ENCODE measurements at places on chromosomes 13 and 19.

GRCh38 chr19:57813919-57814504, 701 bp downstream of the ZNF552 start:
- DNase-seq: no peak

GRCh38 chr19:16259385-16260159, 61.9 kb downstream of the AP1M1 start:
- no peak for DNase-seq

GRCh38 chr19:47521473-47522180, 6.8 kb upstream of the NAPA start:
- no peak for DNase-seq

- DNase-seq: no peak
These were observed 337.3 kb upstream of the DACH1 start for GRCh38 chr13:72204291-72204690.

- DNase-seq: no peak
These were observed 104.3 kb downstream of the CCNA1 start for GRCh38 chr13:36536546-36536945.

DNA sequence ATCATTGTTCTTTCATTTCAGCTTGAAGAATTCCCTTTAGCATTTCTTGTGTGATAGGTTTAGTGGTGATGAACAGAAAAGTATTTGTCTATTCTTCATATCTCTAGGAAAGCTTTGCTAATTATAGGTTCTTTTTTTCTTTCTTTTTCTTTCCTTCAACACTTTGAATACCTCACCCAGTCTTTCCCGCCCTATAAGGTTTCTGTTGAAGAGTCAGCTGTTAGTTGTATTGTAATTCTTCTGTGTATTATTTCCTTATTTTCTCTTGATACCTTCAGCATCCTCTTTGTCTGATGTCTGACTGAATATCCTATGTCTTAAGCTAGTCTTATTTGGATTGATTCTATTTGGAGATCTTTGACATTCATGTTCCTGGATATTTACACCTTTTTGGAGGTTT, 1989.4 kb downstream of the PCDH9 start:
- no peak for DNase-seq

- DNase-seq: no peak
These were observed 10.6 kb upstream of the ZNF792 start for GRCh38 chr19:34974646-34975045.

DNA sequence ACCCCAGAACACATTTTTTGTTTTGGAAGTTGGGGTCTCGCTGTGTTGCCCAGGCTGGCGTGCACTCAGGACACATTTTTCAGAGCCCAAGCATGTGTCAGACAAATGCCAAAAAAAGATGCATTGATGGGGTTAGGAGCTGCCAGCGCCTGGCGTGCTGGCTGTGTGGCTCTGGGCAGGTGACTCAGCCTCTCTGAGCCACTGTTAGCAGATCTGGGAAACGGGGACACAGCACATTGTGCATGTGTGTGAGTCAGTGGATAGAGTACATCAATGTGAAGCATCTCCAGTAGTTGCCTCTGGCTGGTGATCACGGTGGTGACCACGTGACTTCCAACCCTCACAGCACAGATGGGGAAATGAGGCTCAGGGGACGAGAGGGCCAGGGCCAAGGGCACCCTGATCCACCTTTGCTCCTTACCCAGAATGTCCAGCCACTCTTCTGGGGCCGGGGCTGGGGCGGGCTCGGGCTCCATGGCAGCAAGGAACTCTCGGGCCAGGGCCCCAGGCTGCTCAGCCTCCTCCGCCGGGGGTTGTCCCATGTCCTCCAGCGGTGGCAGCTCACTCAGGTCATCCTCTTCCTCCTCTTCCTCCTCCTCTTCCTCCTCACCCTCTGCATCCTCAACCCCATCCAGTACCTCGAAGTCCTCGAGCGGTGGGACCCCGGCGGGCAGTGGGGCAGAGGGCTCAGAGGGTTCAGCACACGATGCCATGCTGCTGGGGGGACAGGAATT, 1.9 kb downstream of the FKBP8 start:
- DNase-seq: no peak

GRCh38 chr13:36259361-36260137, 38.1 kb downstream of the CCDC169 start:
- no peak for DNase-seq

DNA sequence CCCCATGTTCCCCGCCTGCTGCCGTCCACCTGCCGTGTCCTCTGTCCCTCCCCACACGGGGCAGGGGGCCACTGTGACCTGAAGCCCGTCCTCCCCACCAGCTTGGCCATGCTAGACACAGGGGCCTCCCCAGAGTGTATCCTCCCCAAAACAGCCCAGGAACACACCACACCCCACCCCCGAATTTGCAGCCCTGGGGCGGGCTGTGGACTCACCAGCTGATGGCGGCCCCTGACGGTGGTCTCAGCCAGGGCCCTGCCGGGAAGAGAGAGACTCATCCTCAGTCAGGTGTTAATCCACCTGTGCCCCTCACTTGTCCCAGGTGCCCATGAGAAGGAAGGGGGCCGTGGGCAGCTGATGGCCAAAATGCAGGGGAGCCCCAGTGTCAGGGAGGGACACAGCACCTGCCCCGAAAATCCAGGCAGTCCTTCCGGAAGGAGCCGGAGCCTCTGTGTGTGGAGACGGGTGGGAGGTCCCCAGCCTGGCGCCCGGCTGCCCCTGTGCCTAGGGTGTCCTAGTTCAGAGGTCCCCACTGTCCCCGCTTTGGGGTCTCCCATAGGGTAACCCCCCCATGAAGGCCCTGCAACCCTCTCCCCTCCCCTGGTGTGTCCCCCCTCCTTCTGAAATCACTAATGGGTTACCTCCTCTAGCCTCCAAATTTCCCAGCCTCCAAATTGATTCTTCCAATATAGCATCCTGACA, 39.3 kb upstream of the TCF3 start:
- no peak for DNase-seq

- no peak for DNase-seq
These were observed 19.7 kb downstream of the PRAM1 start for GRCh38 chr19:8482696-8483095.

DNA sequence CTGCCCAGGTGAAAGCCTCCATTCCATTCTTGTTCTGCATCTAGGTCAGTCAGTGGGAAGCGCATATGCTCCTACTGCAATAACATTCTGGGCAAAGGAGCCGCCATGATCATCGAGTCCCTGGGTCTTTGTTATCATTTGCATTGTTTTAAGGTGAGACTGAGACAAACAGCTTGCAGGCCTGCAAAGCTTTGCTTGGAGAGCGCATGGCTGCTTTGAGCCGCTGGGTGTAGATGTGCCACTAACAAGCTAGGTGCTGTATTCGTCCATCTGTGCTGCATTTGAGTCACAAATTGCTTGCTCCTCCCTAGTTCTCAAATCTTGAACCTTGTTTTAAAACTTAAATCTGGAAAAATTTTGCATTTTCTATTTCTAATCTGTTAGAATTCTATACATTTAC, 219.1 kb downstream of the LMO7 start:
- no peak for DNase-seq

All from stimulated activated naive CD8-positive, alpha-beta T cell treated with anti-CD3 and anti-CD28 coated beads, Interleukin-15, amount 100 ng/mL, for 72 hours (primary cell).